ENCODE measurements at places on chromosomes 1 and 21. TPM values are rescaled to one million over a fixed set of nuclear protein-coding genes. Genes with fewer than 3 reads are reported as not detected.

The CELA3B gene
- 7.5 TPM for total RNA-seq

- H3K27ac ChIP-seq: no peak overlapping the region
- no peak overlapping the region for H3K4me3 ChIP-seq
- H3K4me1 ChIP-seq: no peaks in the 10 kb centered on the region
- H3K27me3 ChIP-seq: no peaks in the 10 kb centered on the region
Measured at GRCh38 chr1:17472814-17473213, 33.3 kb upstream of the RCC2 start.

The FCGR1A gene
- total RNA-seq: not detected

The EDARADD gene
- 4.9 TPM for total RNA-seq

GRCh38 chr1:27233667-27234048 lies 774 bp upstream of the WDTC1 start:
- H3K4me3 ChIP-seq: peak overlapping the region; percentile 35
- peaks cover 16% of the 10 kb centered on the region for H3K4me1 ChIP-seq
- H3K27ac ChIP-seq: peak overlapping the region; percentile 92
- H3K27me3 ChIP-seq: no peaks in the 10 kb centered on the region

The INSRR gene
- not detected for total RNA-seq

GRCh38 chr21:34046917-34047316 lies 26.5 kb upstream of the MRPS6 start:
- no peaks in the 10 kb centered on the region for H3K27me3 ChIP-seq
- no peaks in the 10 kb centered on the region for H3K36me3 ChIP-seq
- no peak for DNase-seq
- peak overlapping the region; percentile 27 for H3K4me3 ChIP-seq
- no peak overlapping the region for H3K27ac ChIP-seq

DNA sequence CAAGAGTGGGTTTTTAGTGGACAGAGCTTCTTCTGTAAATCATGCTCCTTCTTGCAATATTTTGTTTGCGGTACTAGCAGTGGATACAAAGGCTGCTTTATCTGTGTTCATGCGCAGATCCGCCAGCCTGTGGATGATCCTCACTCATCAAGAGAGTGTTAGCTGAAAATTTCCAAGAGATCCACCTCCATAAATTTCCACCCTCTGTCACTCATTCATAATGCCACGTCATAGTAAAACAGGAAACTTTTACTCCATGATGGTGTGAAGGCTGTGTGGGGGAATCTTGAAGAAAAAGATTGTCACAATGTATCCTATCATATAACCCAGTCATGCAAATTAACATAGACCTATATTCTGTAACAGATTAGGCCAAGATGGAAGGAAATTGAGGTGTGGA lies 4.4 kb upstream of the MAPKAPK2 start:
- no peaks in the 10 kb centered on the region for H3K36me3 ChIP-seq
- no peak overlapping the region for H3K4me3 ChIP-seq
- no peaks in the 10 kb centered on the region for H3K27me3 ChIP-seq
- no peak for DNase-seq

DNA sequence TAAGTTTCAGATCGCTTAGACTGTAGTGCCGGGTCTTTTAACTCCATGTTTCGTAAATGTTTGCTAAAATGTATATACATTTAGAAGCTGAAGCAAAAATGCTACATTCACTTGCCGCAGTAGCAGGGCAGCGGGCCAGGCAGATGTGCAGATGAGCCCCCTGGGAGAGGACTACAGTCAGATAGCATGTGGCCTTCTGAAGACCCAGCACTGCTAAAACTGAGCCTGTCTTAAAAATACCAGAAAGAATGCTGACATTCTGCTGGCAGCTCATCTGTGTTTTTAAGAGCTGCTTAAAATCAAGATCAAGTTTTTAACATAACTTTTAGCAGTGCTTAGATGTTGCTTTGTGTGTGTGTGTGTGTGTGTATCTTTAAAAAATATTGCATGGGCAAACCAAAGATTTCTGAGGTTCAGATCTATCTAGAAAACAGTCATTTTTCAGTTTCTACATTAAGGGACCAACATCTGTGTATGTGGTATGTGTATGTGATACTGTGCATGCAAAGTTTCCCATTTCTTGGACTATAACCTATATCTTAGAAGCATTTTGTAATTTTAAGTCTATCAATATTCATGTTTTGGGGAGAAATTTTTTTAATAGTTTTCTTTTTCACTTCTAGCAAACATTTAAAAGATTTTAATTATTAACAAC lies 31.7 kb downstream of the CHRM3 start:
- no peaks in the 10 kb centered on the region for H3K4me1 ChIP-seq
- H3K36me3 ChIP-seq: no peaks in the 10 kb centered on the region
- H3K27ac ChIP-seq: no peak overlapping the region
- H3K27me3 ChIP-seq: no peaks in the 10 kb centered on the region
- H3K4me3 ChIP-seq: no peak overlapping the region

GRCh38 chr1:244326757-244327156 lies 125.0 kb downstream of the ADSS2 start:
- H3K27ac ChIP-seq: peak overlapping the region; percentile 24
- H3K4me1 ChIP-seq: peaks cover 34% of the 10 kb centered on the region
- DNase-seq: no peak

GRCh38 chr1:227197064-227197463 lies 121.2 kb downstream of the CDC42BPA start:
- peaks cover 9% of the 10 kb centered on the region for H3K27me3 ChIP-seq
- H3K4me1 ChIP-seq: no peaks in the 10 kb centered on the region
- H3K36me3 ChIP-seq: no peaks in the 10 kb centered on the region
- DNase-seq: no peak
- no peak overlapping the region for H3K27ac ChIP-seq
- H3K4me3 ChIP-seq: no peak overlapping the region

GRCh38 chr21:43333298-43334062 lies 93.5 kb downstream of the SIK1 start:
- H3K27me3 ChIP-seq: no peaks in the 10 kb centered on the region
- H3K36me3 ChIP-seq: no peaks in the 10 kb centered on the region
- H3K4me1 ChIP-seq: no peaks in the 10 kb centered on the region
- H3K27ac ChIP-seq: no peak overlapping the region

The LCK gene
- total RNA-seq: 342 TPM

DNA sequence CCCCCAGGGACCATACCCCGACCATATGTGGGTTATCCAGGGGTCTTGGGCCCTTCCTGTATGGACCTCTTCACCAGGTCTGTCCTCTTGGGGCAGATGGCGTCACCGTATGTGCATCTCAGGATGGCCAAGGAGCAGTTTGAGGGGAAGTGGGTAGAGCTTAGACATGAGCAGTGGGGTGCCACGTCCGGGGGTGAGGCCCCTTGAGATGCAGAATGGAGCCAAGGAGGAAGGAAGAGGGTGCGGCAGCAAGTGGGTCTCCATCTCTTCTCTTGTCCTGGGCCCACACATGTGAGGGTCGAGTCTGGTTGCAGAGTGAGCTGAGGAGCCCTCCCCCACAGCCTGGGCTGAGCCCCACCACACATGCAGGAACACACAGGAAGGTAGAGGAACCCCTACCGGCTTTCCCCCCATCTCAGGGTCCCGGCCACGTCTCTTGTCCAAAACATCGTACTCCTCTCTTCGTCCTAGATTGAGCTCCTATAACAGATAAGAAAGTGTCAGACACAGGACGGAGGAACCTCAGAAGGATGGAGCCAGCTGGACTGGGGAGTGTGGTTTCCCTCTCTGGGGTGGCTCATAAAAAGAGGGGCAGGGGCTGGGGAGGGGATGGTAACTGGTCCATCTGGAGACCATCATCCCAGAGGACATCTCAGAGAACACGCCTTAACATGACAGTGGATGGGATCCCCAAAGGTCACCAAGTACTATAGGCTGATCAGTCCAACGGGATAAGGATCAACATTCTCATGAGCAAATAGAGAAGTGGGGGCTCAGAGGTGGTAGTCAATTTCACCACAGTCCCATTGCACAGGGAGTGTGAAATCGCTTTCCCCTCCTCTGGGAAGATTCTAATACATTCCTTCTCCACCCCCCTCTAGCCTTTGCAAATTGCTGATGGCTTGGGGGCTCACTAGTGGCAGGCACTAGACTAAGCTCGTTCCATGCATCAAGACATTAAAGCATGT lies 79.9 kb downstream of the CD247 start:
- no peak overlapping the region for H3K4me3 ChIP-seq
- no peak for DNase-seq

- H3K27ac ChIP-seq: no peak overlapping the region
- H3K4me1 ChIP-seq: no peaks in the 10 kb centered on the region
Measured at GRCh38 chr1:20698195-20698910, 19.5 kb downstream of the KIF17 start.

The TRABD2B gene
- total RNA-seq: not detected

The TMCO4 gene
- total RNA-seq: 24.5 TPM

The LCE1E gene
- total RNA-seq: not detected

The PODN gene
- 0.43 TPM for total RNA-seq

GRCh38 chr1:5765997-5766913 lies 226.0 kb downstream of the NPHP4 start:
- H3K36me3 ChIP-seq: no peaks in the 10 kb centered on the region
- H3K27ac ChIP-seq: no peak overlapping the region
- no peak overlapping the region for H3K4me3 ChIP-seq

DNA sequence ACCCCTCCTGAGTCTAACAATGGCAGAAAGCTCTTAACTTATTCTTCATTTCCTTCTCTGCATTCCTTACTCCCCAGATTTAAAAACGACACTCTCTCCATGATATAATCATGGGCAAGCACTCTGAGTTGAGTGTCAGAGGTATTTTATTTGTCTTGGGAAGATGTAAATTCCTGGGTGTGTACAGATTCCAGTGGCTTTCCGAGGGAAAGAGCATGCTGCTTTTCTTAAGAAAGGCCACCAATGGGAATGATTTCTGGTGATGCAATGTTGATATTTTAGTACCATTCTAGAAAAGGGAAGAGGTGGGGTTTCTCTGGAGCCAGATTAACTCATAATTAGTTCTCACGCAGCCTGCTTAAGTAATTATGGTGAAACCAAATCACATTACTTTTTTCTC lies 47.8 kb upstream of the BTG3 start:
- H3K27me3 ChIP-seq: no peaks in the 10 kb centered on the region
- no peaks in the 10 kb centered on the region for H3K36me3 ChIP-seq
- DNase-seq: no peak
- no peak overlapping the region for H3K27ac ChIP-seq
- H3K4me3 ChIP-seq: no peak overlapping the region

GRCh38 chr1:205940710-205941109 lies 2.5 kb downstream of the SLC26A9 start:
- DNase-seq: no peak
- H3K27me3 ChIP-seq: peaks cover 71% of the 10 kb centered on the region
- H3K36me3 ChIP-seq: no peaks in the 10 kb centered on the region
- H3K27ac ChIP-seq: no peak overlapping the region
- H3K4me1 ChIP-seq: no peaks in the 10 kb centered on the region

The MROH7 gene
- total RNA-seq: 0.39 TPM

The LYST gene
- 19.7 TPM for total RNA-seq

DNA sequence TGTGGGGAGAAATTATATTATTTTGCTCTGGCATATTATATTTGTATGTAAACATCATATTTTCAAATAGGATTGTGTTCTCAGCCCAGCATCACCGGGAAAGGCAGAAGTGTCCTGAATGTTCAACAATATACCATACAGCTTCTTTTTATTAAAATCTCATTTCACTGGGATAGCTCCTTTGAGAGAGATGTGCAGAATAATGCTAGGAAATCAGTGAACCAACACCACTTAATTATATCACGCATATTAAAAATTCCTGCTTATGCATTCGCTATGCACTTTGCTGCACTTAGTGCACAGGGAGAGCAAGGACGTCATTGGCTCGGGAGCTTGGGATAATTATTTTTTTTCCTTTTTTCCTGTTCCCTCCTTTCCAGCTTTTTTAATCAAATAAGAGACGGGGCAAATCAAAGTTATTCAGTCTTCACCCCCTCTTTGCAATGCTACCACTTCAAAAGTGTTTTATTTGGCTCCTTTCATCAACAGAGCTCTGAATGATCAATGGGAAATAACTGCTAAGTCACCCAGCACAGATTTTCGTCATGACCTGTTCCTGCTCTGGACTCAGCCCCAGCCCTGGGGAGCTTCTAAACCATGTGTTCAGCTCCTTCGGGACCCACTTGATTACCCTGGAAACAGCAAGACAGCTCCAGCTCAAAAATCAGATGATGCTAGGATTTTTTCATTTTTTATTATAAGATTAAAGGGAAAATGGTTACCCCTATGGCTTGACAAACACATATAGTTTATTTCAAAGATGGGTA lies 165.5 kb upstream of the DUSP10 start:
- no peaks in the 10 kb centered on the region for H3K4me1 ChIP-seq
- H3K36me3 ChIP-seq: no peaks in the 10 kb centered on the region
- no peak for DNase-seq
- no peak overlapping the region for H3K4me3 ChIP-seq
- no peaks in the 10 kb centered on the region for H3K27me3 ChIP-seq
- H3K27ac ChIP-seq: no peak overlapping the region

DNA sequence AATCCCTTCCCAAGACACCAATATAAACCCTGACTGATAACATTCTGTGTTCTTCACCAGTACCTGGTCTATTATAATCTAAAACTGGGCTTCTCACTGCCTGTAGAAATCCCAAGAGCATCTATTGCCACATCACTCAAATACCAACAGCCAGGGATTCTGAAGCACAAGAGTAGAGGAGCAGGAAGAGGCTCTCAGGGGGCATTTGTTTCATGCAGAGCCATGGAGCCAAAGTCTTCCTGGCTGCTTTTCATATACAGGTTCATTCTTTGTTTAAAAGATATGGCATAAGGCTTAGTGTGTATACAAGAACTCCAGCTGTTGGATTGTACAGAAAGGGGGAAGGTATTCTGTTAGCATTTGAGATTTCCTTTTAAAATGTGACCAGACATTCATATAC lies 38.2 kb upstream of the USH2A start:
- H3K36me3 ChIP-seq: no peaks in the 10 kb centered on the region
- no peak for DNase-seq
- H3K4me1 ChIP-seq: no peaks in the 10 kb centered on the region
- no peak overlapping the region for H3K4me3 ChIP-seq

DNA sequence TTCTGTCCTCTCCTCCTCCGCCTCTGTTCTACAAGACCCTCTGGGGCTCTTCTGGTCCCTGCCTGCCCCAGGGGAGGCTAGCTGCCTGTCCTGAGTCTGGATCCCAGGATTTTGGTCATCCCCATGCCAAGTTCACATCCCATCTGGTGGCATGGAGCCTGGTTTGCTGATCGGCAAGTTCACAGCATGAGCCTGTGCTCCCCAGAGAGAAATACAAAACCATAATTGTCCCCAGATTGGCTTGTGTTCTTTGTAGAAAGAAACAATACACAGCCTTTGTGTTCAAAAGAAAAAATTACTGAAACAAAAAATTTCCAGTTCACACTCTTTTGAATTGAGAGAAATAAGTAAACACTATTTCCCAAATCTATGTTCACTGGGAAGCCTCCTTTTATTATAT lies 149.4 kb upstream of the ZC3H12A start:
- H3K4me3 ChIP-seq: no peak overlapping the region
- no peak overlapping the region for H3K27ac ChIP-seq
- peaks cover 40% of the 10 kb centered on the region for H3K27me3 ChIP-seq
- no peaks in the 10 kb centered on the region for H3K4me1 ChIP-seq

- no peaks in the 10 kb centered on the region for H3K4me1 ChIP-seq
- H3K27ac ChIP-seq: no peak overlapping the region
- no peaks in the 10 kb centered on the region for H3K27me3 ChIP-seq
- DNase-seq: no peak
- H3K36me3 ChIP-seq: no peaks in the 10 kb centered on the region
Measured at GRCh38 chr1:71526824-71527223, 446.0 kb upstream of the ZRANB2 start.

GRCh38 chr1:114668373-114668772 lies 1.5 kb downstream of the DENND2C start:
- H3K36me3 ChIP-seq: no peaks in the 10 kb centered on the region
- no peak overlapping the region for H3K27ac ChIP-seq
- peaks cover 11% of the 10 kb centered on the region for H3K4me1 ChIP-seq
- peaks cover 16% of the 10 kb centered on the region for H3K27me3 ChIP-seq
- no peak for DNase-seq
- no peak overlapping the region for H3K4me3 ChIP-seq
